Articular chondrocyte of knee joint (primary cell): ENCODE measurements at places on chromosomes 12 and 14. TPM values are rescaled to one million over a fixed set of nuclear protein-coding genes. Genes with fewer than 3 reads are reported as not detected.

Gene TBX5
- 4.4 and 5.5 TPM in 2 replicates for total RNA-seq

Gene TMEM30B
- 11.0 and 12.4 TPM in 2 replicates for total RNA-seq

Gene SIX1
- 63.4 and 95.4 TPM in 2 replicates for total RNA-seq

Gene COX8C
- total RNA-seq: not detected in 2 replicates

Gene AKAP6
- total RNA-seq: 5.3 and 8.8 TPM in 2 replicates

Gene TC2N
- total RNA-seq: 0.39 and 0.43 TPM in 2 replicates

Gene DAO
- not detected in 2 replicates for total RNA-seq

Gene TROAP
- 7.8 and 9.7 TPM in 2 replicates for total RNA-seq

Gene SLC10A1
- total RNA-seq: not detected in 2 replicates

Gene SLCO1B1
- not detected in 2 replicates for total RNA-seq

Gene TAS2R46
- 6.0 and 7.1 TPM in 2 replicates for total RNA-seq

Gene SLC7A8
- 94.3 and 98.6 TPM in 2 replicates for total RNA-seq

Gene NEUROD4
- not detected in 2 replicates for total RNA-seq

Gene MVK
- total RNA-seq: 11.5 and 14.1 TPM in 2 replicates

Gene AKAP5
- total RNA-seq: 0.32 and 0.39 TPM in 2 replicates

Gene VDR
- 18.9 and 19.1 TPM in 2 replicates for total RNA-seq

Gene EML1
- 47.8 and 77.7 TPM in 2 replicates for total RNA-seq

Gene ART4
- 0.11 TPM in 1 of 2 replicates, not detected in the other for total RNA-seq

Gene VWF
- total RNA-seq: 0.39 and 0.86 TPM in 2 replicates

Gene PLA2G1B
- not detected in 2 replicates for total RNA-seq

Gene KRT74
- total RNA-seq: not detected in 2 replicates

Gene PRB4
- total RNA-seq: not detected in 2 replicates

Gene P2RX7
- total RNA-seq: 2.5 and 5.7 TPM in 2 replicates

Gene MSRB3
- 65.7 and 67.8 TPM in 2 replicates for total RNA-seq

Gene STAT6
- 133 and 158 TPM in 2 replicates for total RNA-seq

Gene CCDC88C
- total RNA-seq: under 0.01 and 0.43 TPM in 2 replicates

Gene LHX5
- not detected in 2 replicates for total RNA-seq
